ENCODE measurements at places on chromosomes 1 and 21.
A peak's percentile ranks its signal among the peaks of the same experiment; 100 is the strongest.

DNA sequence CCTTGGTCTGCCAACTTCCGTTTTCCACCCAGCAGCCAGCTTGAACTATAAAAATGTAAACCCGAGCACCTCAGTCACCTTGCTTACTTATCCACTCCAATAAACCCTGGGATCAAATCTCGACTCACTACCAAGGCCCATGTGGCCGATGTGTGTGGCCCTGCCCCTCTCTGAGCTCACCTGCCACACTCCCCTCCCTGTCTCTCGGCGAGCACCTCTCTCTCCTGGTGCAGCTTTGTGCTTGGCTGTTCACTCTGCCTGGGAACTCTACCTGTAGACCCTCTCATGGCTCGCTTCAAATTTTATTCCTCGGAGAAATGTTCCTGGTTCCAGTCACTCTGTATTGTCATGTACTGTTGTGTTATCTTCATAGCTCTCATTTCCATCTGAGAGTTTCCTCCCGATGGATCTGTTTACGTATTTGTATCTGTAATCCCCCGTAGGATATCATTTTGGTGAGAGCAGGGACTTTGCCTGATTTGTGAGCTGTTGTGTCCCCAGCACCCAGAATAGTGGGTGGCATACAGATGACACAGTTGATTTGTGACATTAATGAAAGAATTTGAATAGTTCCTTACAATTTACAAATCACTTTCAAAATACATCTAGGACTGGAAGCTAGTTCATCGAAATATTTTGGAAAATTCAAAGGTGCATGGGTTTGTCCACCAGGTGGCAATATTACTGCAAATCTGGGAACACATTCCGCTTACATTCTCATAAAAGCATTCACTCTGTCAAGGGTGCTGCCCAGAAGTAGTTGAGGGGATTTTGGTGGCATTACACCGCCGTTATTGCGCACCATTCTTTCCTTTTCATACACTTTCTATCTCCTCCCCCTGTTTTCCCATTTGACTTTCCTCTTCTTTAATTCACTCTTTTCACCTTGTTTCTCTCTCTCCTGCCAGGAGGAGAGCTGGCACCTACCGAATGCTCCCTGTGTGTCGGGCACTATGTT, 95.3 kb downstream of the ABCA4 start:
- DNase-seq: peak; percentile 76

GRCh38 chr1:33641104-33641830, 168.8 kb downstream of the ZSCAN20 start:
- DNase-seq: peak; percentile 60

DNA sequence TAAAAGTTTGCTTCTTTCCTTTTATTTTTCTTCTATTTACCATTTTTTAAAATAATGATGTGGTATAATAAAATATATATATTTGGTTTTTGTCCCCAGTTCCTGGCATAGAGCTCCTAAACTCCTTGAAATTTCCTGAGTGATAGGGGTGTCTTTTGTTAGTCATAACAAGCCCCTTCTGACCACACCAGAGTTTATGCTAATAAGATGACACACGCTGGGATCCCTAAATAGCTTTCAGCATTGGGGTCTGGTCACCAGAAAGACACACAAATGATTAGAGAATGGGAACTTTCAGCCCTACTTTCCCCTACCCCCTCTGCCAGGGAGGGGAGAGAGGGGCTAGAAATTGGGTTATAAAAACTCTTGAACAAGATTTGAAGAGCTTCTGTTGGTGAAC, 56.2 kb downstream of the COL24A1 start:
- DNase-seq: no peak

DNA sequence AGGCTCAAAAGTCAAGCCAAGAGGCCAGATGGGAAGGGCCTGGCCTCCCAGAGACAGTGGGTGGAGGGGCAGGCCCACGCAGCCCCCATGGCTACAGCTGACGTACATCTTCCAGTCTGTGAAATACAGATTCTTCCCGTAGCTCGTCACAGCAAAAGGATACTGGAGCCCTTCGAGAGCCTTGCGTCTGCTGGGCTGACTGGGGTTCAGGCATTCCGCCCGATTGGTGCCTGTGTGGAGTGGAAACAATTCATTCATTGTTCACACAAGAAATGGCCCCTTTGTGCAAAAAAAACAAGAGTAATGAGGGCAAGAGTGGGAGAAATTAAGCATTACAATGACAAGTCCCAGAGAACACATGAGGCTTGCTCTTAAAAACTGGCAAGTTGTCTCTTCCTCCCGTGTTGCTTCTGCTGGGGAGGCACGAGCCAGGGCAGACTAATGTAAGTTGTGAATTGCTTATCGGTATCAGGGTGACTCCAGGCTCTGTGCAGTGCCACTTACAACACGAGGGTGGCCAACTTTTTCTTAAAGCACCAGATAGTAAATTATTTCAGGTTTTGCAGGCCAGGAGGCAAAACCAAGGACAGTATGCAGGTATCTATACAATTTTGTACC, 85.1 kb downstream of the NID1 start:
- no peak for DNase-seq

DNA sequence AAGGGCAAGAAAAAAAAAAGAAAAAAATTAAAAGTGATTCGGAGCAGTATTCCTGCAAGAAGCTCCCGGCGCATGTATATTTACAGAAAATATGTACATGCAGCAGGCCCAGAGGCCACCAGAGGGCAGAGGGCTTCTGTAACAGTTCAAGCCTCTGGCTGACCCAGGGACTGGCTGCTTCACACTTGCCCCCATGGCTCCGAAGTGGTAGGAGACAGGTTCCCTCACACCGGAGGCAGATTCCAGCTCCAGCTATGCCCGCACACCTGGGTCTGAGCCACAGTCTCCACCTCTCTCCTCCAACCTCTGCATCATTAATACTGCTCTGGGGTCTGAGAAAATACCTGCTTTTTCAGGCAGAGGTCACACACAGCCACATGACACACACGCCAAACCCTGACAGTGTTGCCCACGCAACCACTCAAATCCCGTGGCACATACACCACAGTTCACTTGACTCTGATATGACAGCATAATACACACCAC, 2.2 kb upstream of the ARHGAP30 start:
- DNase-seq: peak; percentile 81

DNA sequence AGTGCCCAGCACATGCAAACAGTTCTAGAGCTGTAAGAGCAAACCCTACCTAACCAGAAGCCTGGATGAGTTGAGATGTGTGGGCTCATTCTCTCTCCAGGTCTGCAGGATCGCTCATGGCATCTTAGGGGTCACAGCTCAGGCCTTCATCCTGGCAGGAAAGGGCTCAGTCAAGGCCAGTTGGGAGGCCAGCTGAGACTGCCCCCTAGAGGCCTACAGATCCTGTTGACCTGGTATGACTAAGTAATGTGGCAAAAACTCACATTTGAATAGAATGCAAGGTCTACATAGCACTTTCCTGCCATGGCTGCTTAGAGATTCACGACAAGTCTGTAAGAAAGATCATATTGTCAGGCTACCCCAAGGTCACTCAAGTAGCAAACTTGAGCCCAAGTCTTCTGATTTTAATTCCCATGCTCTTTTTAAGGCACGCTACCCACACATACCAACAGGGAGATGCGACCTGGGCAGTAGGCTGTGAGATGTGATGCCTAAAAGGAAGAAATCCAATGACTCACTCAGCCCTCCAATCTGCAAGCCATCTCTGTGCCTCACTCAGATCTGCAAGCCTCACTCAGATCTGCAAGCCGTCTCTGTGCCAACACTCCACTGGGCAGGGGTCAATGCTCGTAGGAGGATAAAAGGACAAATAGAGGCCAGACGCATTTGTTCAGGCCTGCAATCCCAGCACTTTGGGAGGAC, 5.1 kb upstream of the CAPN8 start:
- DNase-seq: peak; percentile 56

GRCh38 chr1:237269938-237270337, 228.0 kb downstream of the RYR2 start:
- no peak for DNase-seq

- no peak for DNase-seq
Observed at GRCh38 chr1:173823781-173824314, 625 bp upstream of the DARS2 start.

GRCh38 chr1:243351337-243351736, 95.5 kb downstream of the SDCCAG8 start:
- no peak for DNase-seq

DNA sequence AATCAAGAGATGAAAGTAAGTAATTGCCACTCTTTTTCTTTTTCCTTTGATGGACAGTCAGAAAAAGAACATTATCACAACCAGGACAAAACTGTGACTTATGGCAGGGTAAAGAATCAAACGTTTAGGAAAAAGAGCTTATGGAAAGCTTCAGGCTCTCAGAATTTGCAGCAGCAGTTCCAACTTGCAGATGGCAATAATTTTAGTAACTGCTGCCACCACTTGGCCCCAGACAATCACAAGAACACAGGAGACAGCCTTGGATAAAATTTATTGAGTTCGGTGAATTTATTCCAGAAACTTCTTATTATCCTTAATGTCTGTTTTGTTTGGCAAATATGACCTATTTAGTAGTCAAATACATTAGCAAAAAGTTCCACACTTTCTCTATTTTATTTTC, 804.4 kb downstream of the BRINP3 start:
- DNase-seq: no peak

DNA sequence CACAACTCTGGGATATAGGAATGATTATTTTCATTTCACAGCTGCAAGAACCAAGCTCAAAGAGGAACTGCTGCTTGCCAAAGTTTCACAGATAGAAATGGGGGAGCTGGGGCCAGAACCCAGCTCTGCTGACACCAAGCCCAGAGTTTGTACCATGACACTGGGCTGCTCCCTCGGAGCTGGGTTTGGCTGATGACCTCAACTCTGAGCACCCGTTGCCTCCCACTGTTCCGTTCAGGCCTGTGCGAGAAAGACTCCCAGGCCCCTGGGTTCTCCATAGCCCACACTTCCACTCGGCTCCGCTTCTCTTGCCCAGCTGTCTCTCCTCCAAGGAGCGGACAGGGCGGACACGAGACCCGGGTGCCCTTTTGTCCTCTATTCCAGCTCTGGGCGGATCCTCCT, 55.2 kb downstream of the NGF start:
- no peak for DNase-seq

- no peak for DNase-seq
Observed at GRCh38 chr21:36255663-36256062, 64.3 kb upstream of the MORC3 start.
